ENCODE measurements at places on chromosomes 4 and X.

DNA sequence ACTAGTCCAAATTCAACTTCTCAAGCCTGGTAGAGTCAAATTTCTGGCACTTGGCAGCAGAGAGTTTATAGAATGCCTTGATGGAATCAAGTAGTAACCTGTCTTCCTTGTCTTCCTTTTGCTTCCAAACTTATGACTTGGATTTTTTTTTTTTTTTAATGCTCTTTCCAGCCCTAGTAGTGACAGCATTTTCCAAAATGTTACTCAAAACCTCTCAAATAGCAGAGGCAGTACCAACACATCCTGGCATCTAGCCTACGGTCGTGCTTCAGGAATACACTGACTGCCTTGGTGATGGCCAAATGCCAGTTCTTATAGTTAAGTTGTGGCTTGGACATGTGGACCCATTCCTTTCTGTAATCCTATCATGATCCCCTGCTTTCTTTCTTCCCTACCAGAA is 46.0 kb downstream of the GALNT7 start:
- DNase-seq = no peak

GRCh38 chrX:12961196-12961718 is 13.7 kb upstream of the TMSB4X start:
- no peak for DNase-seq

GRCh38 chr4:138192113-138192512 is 50.0 kb downstream of the SLC7A11 start:
- no peak for DNase-seq

DNA sequence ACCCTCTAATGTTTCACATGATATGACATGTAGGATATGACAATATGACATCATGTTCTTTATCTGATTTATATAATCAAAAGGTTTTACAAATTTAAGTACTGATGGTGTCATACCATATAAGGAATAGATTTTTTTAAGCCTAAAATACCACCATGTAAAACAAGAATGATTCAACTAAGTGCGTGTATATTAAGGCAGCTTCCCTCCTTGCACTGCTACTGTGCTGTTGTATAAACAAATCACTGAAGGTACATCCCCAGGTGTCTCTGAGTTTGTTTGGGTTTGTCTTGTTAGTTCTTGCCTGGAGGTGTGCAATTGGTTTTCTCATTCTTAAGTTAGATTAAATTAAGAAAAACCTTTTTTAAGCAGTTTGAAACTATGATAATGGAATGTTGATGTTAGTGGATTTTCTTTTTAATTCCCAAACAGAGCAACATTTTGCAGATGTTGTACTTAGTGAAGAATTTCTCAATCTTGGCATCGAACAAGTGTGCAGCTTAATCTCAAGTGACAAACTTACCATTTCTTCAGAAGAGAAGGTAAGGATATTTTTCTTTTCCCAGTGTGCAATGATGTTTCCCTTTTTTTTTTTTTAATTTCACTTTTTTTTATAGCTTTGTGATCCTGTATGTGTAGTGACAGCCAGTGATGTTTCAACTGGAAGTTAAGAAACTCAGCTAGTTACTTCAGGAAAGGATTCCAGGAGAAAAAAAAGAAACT is 33.4 kb upstream of the MSMO1 start:
- DNase-seq = no peak

GRCh38 chr4:80266253-80266901 is at the start of gene FGF5:
Gene FGF5 (plus strand): TSS chr4:80266664. CDS start chr4:80266825, 161 bp downstream.
- no peak for DNase-seq

DNA sequence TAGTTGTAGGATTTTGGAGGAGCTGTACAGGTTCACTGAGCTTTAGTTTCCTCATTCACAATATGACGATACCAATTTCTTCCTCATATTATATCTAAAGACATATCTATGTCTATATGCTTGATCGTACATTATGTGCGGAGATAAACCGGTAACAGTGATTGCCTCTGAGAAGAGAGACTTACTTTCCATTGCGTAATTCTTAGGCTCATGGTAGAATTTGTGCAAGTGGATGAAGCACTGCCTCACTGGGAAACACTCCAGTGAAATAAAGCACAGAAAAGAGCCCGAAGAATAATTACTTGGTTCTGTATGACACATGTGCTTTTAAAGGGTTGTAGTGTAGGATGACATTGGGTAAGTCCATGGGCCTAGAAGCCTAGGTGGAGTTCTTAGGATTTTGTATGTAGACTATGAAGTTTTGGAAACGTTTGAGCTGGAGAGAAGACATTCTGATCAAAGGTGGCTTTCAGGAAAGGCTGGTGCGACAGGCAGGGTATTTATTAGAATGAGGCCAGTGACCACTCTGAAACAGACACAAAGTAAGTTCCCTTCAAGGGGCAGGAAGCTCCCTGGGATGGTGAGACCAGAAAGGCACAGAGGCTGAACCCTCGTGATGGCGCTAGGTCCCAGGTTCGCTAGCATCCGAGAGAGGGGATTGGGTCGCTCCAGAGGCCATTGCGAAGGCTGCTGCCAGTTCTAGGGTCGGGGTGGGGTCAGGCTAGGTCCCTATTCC is 649 bp upstream of the VBP1 start:
- no peak for DNase-seq

DNA sequence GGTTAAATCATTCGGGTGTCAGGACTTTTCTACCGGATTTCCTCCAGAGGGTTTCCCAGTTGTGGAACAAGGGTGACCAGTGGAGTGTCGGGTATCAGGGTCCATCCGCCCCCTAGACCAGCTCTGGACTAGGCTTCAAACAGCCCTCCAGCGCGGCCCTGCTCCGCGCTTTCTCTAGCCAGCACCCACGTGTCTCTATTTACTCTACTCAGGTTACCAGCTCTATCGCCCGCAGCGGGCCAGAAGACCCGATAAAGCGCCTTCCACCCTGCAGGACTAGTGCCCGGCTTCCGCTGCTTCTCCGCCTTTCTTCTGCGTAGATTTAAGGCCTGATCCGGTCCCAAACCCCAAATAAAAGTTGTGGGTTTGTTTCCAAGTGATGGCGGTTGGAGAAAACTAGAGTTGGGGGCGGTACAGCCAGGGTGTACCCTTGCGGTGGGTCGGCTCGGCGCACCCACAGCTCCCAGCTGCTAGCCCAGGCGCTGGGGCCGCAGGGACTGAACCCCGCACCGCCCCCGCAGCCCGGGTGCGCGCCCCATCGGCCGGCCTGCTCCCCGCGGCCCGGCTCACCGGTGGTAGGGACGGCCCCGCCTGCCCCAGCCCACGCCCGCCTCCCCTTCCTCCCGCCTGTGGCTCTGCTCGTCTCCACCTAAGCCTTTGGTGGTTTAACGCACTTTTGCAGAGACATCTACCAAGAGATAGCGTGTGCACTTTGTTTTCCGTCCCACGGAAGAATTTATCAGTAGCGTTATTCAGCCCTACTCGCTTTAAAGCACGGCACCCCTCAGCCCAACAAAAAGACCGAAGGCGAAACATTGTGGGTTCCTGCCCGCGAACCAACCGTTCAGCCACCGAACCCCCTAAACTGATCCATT is 2.1 kb downstream of the LEF1 start:
- DNase-seq = no peak

DNA sequence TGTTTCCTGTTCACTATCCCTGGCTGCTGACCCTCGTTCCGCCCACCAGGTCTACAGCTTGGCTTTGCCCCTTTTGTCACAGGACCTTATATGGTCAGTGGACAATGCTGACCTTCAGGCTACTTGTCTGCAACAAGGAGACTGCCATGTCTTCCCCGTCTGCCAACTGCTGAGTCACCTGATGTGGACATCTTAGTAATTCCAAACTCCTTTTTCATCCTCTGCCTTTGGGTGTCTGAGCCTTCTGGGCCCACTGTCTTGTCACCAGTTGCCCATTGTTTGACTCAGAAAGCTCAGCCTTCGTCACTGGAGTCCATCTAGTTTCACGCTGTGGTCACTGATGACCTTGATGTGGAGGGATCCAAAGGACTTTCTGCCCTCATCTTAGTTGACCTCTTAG is 30.2 kb downstream of the GPRIN3 start:
- no peak for DNase-seq

DNA sequence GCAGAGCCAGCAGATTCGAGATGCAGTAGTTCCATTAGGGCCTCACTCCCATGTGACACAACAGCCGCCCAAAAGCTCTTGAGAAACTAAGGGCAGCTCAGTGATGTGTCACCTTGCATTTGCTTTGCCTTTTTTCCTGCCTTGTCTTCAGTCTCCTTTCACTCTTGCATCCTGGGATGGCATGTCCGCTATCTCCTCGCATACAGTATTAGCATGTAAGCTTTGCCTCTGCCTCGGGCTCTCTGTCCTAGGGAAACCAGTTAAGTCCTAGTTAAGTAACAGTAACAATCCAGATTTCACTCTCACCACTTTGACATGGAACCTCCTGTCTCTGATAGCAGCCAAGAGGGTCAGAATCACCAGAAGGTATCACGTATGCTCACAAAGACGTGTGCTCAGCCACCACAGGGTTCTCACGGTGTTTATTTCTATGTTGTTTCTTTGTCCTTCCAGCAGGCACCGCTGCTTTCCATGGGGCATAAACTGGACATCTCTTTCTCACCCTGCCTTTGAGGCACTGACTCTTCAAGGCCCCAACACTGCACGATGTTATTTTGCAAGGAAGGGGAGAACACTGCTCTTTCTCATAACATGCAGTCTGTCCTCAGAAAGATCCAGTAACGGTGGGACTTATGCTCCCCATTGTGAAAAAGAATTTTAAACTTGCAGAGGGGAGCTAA is 26.7 kb upstream of the SORBS2 start:
- no peak for DNase-seq

DNA sequence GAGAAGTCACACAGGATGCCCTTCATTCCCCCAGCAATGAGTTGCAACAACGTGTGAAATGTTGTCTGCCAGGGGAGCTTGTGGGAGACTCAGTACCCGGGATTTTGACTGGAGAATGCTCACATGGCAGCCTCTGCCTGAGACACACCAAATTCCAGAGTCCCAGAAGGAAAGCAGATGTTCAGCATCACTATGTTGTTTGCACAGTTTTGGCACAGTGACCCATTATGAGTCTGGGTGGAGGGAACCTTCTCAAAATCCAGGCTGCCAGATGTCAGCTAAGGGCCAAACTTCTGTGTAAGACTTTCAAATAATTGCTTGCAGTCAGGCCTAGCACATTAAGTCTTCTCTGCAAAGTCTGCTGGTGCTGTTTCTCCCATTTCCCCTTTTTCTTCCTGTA is 1029.7 kb upstream of the TENM3 start:
- DNase-seq = no peak

DNA sequence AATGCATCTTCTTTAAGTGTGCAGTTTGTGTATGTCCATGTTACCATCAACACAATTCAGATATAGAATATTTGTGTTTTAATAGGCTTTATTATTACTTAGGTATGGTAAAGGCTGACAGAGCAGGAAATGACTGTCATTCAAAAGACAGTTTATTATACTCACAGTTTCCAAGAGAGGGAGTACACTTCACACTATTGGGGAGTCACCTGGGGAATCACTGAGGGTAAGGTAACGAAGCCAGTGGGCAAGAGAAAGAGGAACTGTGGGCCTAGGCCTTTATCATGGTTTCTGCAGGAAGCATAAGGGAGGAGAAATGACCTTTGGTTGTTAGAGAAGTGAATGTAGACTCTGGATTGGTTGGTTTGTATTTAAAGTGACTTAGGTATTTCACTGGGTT is 235.1 kb upstream of the HCCS start:
- DNase-seq = no peak

- no peak for DNase-seq
Measured at GRCh38 chr4:112214390-112215264, 17.0 kb upstream of the AP1AR start.

All from right lobe of liver (tissue), 6 donors.